ENCODE measurements at places on chromosomes 2 and 18.

DNA sequence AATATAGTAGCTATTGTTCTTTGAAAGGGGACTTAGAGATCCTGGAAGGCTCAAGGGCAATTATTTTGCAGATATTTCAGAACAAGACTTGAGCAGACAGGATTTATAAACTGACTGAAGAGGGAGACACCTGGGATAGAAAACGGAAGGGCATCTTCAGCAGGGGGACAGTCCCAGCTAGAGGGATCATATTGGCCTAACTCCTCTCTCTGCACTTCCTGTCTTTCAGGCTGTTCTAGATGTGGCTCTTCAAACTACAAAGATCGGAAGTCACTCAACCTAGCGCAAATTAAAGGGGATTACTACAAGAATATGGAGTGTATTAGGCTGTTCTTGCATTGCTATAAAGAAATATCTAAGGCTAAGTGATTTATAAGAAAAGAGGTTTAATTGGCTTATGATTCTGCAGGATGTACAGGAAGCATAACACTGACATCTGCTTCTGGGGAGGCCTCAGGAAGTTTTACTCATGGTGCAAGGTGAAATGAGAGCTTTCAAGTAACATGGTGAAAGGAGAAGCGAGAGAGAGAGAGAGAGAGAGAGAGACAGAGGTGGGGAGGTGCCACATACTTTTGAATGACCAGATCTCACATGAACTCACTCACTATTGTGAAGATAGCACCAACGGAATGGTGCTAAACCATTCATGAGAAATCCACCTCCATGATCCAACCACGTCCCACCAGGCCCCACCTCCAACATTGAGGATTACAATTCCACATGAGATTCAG, 5.3 kb upstream of the CTIF start:
- DNase-seq, result no peak

DNA sequence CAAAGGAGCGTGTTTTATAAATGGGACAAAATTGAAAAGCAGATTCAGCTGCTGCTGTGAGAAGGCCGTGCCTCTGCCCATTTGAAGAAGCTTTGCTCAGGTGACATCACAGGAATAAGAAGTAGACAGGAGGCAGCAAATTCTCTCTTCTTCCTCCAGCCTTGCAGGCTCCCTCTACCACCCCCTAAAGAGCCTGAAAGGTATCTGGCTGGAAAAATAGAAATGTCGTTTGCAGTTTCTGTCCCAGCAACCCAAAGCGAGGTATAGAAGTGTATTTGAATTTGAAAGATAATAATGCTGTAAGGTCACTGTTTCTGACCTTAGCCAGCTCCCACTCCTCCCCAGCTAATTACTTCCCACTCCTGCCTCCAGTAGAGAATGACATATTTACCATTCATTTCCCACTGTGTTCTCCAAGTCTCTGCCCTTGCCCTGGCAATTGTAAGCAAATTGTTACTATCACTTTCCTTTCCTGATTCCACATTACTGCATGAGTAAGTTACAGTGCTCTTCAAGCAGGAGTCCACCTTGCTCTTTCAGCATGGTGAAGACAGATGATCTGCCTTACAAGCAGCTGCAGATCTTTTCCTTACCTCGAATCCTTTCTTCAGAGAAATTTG, 56.8 kb upstream of the RASGRP3 start:
- no peak for DNase-seq

- DNase-seq, result no peak
Measured at GRCh38 chr18:28607991-28608390, 431.1 kb upstream of the CDH2 start.

DNA sequence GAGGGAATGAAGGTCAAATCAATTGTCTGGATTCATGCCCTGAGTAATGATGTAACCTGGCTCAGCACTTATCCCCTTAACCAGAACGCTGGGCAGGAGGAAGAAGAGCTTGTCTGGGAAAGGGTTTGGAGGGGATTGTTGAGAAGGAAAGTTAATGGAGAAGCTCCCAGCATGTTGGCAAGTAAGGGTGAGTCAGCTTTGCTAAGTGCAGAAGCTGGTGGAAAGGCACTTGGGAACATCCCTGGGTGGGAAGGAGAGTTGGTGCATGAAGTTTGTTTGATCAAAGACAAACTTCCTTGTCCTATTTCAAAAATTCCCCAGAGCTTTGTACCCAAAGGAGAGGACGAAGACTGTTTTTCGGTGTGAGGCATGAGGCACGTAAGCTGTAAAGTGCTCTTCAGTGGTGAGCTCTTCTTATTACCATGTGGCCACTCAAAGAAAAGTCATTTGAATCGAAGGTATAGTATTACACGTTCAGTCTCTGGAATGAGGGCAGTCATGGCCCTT, 17.6 kb upstream of the DAW1 start:
- DNase-seq, result no peak

DNA sequence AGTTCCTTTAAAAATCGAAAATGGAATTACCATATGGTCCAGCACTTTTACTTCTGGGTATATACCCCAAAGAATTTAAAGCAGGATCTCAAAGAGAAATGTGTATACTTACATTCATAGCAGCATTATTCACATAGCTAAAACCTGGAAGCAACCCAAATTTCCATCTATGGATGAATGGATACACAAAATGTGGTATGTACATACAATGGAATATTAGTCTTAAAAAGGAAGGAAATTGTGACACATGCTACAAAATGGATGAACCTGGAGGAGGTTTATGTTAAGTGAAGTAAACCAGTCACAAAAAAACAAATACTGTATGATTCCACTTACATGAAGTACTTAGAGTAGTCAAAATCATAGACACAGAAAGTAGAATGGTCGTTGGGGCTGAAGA, 147.9 kb upstream of the LTBP1 start:
- DNase-seq, result no peak

GRCh38 chr2:24337890-24338289, 22.4 kb downstream of the ITSN2 start:
- DNase-seq, result no peak

GRCh38 chr2:175147186-175147585, 20.8 kb downstream of the ATF2 start:
- DNase-seq, result no peak

DNA sequence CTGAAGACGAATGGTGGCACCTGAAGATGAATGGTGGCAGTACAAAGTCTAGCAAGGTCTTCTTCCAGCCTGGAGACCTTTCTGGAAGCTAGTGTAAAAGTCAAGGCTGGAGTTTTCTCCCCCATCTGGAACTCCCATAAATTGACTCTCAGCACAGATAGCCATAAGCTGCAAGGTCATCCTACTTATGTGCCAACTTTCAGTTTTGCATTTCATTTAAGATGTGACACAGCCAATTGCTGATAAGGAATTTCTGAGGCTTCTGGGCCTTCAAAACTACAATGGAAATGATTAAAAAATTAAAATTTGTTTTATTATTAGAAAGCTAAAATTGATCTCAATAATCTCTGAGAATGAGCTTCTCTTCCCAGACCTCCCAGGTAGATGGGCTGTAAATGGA, 10.2 kb downstream of the XDH start:
- no peak for DNase-seq

GRCh38 chr2:211035548-211036185, 479.3 kb downstream of the CPS1 start:
- no peak for DNase-seq

DNA sequence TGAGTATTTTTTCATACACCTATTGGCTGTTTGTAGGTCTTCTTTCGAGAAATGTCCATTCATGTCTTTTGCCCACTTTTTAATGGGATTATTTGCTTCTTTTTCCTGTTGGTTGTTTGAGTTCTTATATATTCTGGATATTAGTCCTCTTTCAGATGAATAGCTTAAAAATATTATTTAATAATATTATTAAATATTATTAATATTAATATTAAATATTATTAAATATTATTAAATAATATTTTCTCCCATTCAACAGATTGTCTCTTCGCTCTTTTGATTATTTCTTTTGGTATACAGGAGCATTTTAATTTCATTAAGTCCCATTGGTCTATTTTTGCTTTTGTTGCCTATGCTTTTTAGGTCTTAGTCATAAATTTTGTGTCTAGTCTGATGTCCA, 361.9 kb downstream of the TSN start:
- no peak for DNase-seq
